ENCODE measurements at places on chromosomes 4 and X. TPM values are rescaled to one million over a fixed set of nuclear protein-coding genes. Genes with fewer than 3 reads are reported as not detected.

SPANXC gene
- not detected for total RNA-seq

SHROOM3 gene
- total RNA-seq: 1.7 TPM

- DNase-seq: no peak
Measured at GRCh38 chrX:153867671-153868070, 18.3 kb downstream of the L1CAM start.

- no peak for DNase-seq
Measured at GRCh38 chr4:37858112-37858511, 31.6 kb downstream of the PGM2 start.

NHS gene
- total RNA-seq: 0.20 TPM

CCKAR gene
- not detected for total RNA-seq

DNA sequence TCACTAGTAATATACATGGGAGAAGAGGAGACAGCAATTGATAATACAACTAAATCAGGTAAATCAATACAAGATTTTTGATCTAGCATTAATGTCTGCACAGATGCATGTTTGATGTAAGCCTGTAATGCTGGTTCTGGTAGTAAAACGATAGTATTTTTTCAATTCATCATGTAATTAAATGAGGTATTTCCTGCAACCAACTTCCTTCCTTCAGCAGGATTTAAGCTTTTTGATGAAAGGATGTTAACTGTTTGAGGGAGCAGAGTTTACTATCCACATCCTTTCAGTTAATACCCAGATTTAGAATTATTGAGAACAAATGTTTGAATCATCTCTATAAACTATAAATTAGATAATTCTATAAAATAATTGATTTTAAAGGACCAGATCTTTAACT is 31.4 kb upstream of the NFKB1 start:
- no peak for DNase-seq

DCAF12L1 gene
- total RNA-seq: not detected

DNA sequence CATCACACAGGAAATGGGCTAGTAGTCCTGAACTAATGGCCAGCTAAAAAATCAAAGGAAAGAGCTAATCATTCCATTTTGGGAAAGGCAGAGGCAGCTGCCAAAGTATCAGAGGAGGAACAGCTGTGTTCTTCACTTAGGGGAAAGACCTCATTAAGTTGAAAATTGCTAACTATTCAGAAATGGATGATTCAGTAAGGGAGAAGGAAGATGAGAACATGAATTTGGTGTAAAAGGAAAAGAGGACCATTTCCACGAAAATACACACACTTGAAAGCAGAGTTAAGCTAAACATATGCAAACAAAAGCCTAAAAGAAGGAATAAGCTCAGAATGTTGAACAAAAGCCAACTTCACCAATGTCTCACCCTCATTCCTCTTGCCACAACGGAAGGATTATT is 90.4 kb downstream of the PCDH19 start:
- DNase-seq: no peak

NXF2 gene
- not detected for total RNA-seq

DNA sequence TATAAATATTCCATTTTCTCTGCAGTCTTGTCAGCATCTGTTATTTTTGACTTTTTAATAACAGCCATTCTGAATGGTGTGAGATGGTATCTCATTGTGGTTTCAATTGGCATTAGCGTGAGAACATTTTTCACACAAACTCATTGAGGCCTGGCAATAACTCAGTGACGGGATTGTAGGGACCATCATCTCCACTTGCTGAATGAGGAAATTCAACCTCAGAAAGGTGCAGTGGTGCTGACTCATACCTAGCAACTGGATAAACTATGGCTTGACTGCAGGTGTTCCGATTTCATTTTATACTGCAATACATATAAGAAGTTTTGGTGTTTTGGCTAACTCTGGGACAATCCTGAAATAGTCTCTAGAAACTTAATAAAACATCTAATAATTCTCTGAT is 88.3 kb upstream of the DDIT4L start:
- DNase-seq: no peak

CCDC120 gene
- 0.31 TPM for total RNA-seq

- no peak for DNase-seq
Measured at GRCh38 chr4:5337731-5338130, 286.5 kb downstream of the STK32B start.

GRCh38 chr4:89404530-89404929 is 96.9 kb upstream of the GPRIN3 start:
- no peak for DNase-seq

DNA sequence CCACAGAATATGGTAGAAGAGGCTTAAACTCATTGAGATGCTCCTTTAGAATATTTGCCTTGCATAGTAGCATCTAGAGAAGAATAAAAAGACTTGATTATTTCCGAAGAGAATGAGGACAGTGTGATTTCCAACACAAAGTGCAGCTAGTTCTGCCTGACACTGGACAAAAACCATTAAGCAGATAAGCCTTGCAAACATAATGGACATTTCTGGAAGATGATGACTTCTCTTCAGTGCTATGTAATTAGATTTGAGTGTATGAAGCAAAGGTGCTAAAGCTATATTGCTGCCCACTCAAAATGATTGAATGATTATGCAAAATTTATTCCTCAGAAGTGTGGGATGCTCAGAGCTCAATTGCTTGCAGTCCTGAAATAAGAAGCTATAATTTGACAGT is 156.4 kb downstream of the VEGFC start:
- DNase-seq: no peak

DNA sequence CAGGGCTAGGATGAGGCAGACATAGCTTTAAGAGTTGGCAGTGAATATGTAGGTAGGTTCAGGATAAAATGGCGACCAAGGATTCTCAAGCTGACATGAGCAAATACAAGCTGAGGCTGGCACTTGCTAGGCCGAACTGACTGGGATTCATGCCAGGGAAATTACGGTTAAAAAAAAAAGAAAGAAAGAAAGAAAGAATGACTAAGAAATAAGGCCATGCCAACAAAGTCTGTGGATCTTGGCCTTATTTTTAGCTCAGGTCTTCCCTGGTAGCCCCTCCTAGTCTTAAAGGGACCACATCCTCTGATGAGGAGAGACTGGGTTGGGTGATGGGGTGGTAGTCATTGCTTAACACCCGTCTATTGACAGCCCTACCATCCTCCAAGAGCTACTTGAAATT is 64.4 kb upstream of the KLHL13 start:
- no peak for DNase-seq

PPBP gene
- total RNA-seq: not detected

- no peak for DNase-seq
Measured at GRCh38 chr4:115396034-115396433, 282.6 kb upstream of the NDST4 start.
